ENCODE measurements at places on chromosomes 1 and 21.

- DNase-seq: no peak
Measured at GRCh38 chr1:90911353-90911752, 110.5 kb downstream of the ZNF644 start.

DNA sequence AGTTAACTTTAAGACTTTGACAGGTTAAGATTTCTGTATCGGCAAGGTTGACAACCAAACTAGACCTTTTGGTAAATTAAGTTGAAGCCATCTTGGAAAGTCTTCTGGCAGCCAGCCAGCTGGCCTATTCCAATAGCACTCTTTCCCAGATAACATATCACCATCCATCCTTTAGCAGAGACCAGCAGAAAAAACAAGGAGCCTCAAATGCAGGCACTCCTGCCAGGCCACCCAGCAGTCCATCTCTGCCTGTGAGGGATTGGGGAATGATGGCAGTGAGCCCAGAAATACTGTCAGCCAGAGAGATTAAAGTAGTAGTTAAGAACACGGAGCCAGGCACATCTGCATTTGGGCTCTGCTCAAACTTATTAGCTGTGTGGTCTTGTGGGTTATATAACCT is 19.4 kb downstream of the ZBTB40 start:
- DNase-seq: no peak

- no peak for DNase-seq
Measured at GRCh38 chr1:225577241-225577640, 75.7 kb downstream of the ENAH start.

GRCh38 chr1:96997717-96998116 is 276.1 kb downstream of the PTBP2 start:
- no peak for DNase-seq

DNA sequence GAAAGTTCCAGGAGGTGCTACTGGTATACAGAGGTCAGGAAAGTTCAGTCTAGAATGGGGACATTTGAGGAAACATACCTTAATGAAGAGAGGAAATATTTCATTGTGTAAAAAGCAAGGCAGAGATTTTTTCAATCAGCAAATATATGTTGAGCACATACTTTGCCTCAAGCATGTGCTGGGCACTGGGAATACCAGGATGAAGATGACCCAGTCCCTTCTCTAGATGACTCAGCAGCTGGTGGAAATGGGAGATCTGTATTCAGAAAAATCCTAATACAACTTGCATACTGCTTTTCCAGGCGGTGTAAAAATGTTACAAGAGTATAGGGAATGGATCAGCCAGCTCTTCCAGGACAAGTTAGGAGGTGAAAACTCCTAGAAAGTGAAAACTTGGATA is 229.3 kb downstream of the FGGY start:
- DNase-seq: no peak

DNA sequence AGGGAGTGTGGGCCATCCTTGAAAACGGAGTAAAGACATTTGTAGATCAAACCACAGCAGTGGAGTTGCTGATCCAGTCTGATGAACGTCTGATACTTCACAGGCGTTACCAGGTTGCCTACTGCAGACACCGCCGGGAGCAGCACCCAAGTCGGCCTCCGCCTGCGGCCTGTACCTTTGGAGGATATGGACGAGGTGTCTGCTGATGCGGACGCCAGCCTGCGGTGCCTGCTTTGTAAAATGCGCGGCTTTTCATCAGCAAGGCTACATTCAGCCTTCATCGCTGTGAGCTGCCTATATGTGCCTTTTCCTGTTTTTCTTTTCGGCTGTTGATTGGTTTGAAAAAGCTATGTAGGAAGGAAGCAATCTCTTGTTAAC is 16.0 kb downstream of the SLX9 start:
- DNase-seq: no peak

DNA sequence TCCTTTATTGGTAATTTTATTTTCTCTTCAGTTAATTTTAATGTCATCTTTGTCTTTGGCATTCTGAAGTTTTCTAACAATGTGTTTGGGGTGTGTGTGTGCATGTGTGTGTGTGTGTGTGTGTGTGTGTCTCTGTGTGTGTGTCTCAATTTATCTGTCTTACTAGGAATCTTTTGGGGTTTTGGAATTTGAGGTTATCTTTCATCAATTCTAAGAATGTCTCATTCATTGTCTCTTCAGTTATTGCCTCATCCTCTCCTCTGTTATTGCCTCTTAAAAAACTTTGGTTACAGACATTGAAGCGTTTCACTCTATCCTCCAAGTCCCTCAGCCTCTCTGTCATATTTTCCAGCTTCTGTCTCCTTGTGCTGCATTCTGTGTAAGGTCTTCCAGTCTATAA is 18.1 kb upstream of the SAMD13 start:
- no peak for DNase-seq

GRCh38 chr1:11156963-11157362 is 32.2 kb upstream of the ANGPTL7 start:
- DNase-seq: no peak

DNA sequence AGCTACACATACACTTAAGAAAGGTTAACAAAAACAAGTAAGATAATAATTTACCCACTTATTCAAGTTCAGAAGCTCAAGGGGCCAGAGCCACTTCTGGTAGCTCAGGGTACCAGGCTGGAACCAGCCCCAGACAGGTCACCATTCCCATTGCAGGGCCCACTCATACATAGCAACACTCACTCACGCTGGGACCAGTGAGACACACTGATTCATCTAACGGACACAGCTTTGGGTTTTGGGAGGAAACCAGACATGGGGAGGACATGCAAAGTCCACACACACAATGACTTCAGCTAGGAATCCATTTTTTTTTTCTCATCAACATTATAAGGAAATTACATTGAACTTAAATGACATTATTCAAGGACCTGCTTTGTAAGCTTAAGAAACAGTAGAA is 169.1 kb downstream of the ZC3H11B start:
- no peak for DNase-seq

- no peak for DNase-seq
Measured at GRCh38 chr1:214071469-214071868, 83.7 kb downstream of the PROX1 start.

DNA sequence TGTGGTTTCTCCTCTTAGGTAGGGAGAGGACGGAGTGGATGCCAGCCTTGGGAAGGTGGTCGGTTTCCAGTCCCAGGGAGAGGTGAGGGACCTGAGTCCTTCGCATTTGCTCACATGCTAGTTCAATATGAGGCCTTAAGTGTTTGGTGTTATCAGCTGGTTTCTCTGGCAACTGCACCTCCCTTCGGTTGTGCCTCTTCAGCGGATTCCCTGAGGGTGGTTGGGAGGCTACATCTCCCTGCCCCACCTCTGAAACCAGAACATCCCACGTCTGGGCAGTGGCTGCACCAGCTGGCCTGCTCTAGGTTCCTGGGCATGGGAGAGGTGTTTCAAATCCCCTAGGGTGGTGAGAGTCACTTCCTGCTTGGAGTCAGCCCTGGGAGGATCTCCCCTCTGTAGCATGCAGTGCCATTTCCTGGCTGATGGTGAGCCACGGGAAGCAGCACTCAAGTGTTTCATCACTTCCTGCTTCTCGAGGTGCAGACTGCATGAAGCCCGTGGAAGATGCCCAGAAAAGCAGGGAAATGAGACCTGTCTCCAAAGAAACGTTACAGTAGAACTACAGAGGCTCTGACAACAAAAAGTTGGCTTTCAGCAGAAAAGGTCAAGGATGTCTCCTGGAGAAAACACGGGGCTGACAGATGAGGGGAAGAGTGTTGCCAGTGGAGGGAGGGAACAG is 4.5 kb downstream of the TMEM125 start:
- DNase-seq: no peak

DNA sequence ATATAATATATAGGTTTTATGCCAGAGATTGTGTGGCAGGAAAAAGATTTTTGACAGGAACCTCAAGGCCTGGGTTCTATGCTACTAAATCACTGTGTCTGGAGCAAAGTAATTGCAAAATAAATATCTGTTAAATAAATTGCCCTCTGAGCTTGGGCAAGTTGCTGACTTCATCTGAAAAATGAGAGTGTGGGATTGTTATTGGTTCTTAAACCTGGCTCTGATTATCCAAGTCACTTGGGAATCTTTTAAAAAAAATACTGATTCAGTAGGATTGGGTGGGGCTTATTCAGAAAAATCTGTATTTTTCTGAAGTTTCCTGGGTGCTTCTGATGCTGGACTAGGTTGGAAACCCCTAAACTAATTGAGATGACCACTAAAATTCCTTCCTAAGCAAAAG is 174.1 kb upstream of the SGIP1 start:
- no peak for DNase-seq

GRCh38 chr1:229323885-229324553 is 18.8 kb downstream of the CCSAP start:
- DNase-seq: no peak

GRCh38 chr1:87120779-87121178 is 206.3 kb downstream of the HS2ST1 start:
- DNase-seq: no peak

DNA sequence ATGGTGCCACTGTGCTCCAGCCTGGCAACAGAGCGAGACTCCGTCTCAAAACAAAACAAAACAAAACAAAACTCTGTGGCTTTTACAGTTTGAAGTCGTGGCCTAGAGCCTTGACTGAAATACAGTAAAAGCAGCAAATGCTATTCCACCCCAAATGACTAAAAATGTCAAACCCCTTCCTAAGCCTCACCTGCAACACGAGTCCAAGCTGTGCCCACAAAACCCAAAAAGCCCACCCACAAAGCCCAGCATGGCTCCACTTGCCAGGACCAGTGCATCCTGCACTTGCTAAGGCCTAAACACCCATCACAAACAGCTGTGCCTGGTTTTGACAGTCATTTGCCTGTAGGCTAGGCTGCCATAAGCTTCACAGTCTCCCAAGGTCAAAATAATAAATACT is 21.3 kb downstream of the VAV3 start:
- no peak for DNase-seq

DNA sequence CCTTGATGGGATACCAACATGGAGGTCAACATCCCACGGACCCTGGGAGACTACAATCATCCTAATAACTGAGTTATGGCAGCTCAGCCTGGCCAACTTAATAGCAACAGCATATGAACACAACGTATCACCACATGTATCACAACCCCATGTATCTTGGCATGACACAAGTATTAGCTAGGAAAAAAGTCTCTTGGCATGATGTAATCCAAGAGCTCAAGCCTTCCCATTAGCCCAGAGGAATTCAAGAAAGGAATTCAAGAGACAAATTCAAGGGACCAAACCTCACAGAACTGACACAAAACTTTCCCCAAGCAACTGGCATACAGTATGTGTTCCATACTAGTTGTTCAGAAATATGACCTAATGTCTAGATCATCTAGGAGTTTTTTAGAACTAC is 100.9 kb upstream of the HMGB4 start:
- no peak for DNase-seq

GRCh38 chr1:28855046-28855445 is 43.1 kb downstream of the OPRD1 start:
- no peak for DNase-seq

- no peak for DNase-seq
Measured at GRCh38 chr1:116666187-116667077, 1.1 kb downstream of the IGSF3 start.

GRCh38 chr1:225942574-225942973 is 1.6 kb upstream of the LEFTY2 start:
- DNase-seq: no peak

GRCh38 chr1:62228136-62228882 is 33.7 kb downstream of the L1TD1 start:
- DNase-seq: no peak

GRCh38 chr1:232593717-232594502 is 36.0 kb downstream of the SIPA1L2 start:
- DNase-seq: no peak

DNA sequence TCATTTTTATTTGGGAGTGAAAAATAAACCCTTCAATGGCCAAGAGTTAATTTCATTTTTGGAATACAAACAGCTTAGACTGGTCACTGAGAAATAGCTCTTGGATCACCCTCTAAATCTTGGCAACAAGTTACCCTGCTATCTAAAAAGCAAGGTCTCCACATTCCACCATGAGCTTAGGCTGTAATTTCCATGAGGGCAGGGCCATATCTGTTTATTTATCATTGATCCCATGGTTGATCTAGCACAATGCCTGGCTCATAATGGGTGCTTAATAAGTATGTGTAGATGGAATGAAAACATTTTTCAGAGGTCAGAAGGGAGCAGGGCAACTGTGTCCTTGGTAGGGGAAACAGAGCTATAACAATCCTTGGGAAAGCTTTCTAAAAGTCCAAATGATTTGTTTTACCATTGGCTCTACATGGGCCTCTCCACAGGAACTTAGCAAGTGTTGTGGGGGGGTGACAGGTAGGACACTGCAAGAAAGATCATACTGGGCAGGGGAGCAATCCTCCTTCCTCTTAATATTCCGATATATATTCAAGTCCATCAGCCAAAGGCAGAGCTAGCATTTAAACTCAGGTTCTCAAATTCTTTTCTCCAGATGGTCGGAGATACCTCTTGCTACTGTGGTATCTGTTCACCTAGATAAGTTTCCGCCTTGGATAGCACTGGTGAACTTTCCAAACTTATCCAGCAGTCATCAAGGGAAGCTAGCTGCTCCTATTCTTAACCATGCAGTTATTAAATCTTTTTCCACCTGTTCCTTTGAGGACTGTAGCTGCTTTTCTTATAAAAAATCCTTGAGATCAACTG is 53.1 kb upstream of the PTCH2 start:
- DNase-seq: no peak

DNA sequence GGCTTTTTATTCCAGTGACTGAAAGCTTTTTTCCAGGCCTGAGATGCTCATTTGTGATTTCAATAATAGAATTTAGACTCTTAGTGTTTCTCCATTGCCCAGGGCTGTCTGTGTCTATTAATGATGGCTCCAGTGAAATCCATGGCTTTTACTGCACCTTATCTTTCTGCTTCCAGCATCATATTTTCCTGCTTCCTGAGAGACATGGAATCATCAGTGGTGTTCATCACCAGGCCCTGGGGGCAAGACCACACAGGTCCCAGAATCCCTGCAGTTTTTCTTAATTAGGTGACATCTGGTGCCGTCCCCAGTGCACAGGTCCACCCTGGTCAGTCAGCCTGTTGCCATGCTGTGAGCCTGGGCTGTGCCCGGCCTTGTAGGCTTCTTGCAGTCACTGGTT is 15.5 kb downstream of the NT5C1A start:
- no peak for DNase-seq

DNA sequence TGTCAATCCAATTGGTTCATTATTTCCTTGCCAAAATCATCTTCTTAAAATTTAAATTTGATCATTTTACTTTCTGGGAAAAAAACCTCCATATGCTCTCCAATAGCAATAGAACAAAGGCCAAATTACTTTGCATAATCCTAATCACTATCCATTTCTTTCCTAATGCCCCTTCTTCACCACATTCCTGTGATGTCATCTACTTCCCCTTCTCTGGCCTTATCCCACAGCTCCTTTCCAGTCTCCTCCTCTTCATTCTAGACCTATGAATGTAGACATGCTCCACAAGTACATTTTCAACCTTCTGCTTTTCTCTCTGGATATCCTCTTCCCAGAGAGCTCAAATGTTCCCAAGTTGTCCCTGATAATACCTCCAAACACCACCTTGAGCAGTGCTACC is 216.6 kb downstream of the MRPL39 start:
- no peak for DNase-seq

DNA sequence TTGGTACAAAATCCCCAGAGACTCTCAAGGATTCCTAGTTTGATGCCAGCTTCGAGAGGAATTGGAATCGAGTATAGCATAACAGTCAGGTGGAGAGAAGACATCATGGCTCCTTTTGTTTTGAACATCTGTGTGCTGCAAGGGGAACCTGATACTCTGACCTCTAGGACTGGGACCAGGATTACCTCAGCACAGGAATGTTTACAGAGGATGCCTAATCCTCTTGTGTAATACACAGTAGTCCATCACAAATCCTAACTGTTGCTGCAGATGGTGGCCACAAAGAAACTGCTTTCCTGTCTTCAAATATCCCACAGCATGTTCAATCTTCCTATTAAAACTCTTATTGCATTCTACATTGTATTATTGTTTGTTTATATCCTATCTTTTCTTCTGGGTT is 111.8 kb upstream of the PRMT6 start:
- DNase-seq: no peak
